Esophagus squamous epithelium (tissue), 5 donors: ENCODE measurements at places on chromosomes 13 and 19. TPM values are rescaled to one million over a fixed set of nuclear protein-coding genes. Genes with fewer than 3 reads are reported as not detected.

Gene RNASEH2A
- 19.2 TPM for total RNA-seq

GRCh38 chr13:67343777-67344176 is 113.6 kb upstream of the PCDH9 start:
- DNase-seq: no peak

Gene HAUS8
- total RNA-seq: 3.3 TPM

DNA sequence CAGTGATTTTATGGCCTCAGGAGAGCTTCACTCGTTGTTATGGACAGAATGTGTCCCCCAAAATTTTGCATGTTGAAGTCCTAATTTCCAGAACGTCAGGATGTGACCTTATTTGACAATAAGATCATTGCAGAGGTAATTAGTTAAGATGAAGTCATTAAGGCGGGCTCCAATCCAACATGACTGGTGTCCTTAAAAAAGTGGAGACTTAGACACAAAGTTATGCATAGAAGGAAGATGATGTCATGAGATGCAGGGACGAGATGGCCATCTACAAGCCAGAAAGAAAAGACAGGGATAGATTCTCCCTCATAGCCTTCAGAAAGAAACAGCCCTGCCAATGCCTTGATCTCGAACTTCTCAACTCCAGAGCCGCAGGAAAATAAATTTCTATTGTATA is 25.8 kb upstream of the SPATA13 start:
- DNase-seq: no peak

GRCh38 chr13:73158851-73159250 is 100.0 kb downstream of the KLF5 start:
- no peak for DNase-seq

GRCh38 chr13:32176696-32177095 is 138.5 kb downstream of the ZAR1L start:
- no peak for DNase-seq

- no peak for DNase-seq
Measured at GRCh38 chr19:32104850-32105235, 240.6 kb upstream of the ZNF507 start.

Gene CIRBP
- 116 TPM for total RNA-seq

- DNase-seq: no peak
Measured at GRCh38 chr19:10667867-10668266, 13.7 kb downstream of the ILF3 start.

Gene ADGRE2
- 4.3 TPM for total RNA-seq

DNA sequence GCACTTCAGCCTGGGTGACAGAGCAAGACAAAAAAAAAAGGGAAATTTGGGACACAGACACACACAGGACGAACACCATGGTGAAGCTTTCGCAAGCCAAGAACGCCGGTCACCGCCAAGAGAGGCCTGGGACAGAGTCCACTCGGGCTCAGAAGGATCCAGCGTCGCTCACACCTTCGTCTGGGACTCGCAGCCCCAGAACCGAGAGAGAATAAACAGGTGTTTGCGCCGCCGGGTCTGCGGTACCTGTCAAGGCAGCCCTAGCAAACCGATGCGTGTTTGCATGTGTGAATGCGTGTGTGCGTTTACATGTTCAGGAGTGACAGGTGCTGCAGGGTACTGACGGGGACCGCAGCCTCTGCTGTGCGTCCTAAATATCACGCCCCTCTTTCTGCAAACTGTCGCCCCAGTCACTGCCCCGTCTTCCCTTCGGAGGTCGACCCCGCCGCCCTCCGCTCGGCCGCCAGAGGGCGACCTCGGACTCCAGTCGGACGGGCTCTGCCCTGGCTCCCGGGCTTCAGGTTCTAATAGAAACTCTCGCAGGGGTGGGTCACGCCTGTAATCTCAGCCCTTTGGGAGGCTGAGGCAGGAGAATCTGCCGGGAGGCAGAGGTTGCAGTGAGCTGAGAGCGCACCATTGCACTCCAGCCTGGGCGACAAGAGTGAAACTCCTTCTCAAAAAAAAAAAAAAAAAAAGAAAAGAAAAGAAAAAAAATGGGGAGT is 11.8 kb upstream of the CSNK1G2 start:
- no peak for DNase-seq

GRCh38 chr19:10565028-10565566 is 713 bp downstream of the KRI1 start:
- no peak for DNase-seq

Gene ICAM4
- not detected for total RNA-seq

DNA sequence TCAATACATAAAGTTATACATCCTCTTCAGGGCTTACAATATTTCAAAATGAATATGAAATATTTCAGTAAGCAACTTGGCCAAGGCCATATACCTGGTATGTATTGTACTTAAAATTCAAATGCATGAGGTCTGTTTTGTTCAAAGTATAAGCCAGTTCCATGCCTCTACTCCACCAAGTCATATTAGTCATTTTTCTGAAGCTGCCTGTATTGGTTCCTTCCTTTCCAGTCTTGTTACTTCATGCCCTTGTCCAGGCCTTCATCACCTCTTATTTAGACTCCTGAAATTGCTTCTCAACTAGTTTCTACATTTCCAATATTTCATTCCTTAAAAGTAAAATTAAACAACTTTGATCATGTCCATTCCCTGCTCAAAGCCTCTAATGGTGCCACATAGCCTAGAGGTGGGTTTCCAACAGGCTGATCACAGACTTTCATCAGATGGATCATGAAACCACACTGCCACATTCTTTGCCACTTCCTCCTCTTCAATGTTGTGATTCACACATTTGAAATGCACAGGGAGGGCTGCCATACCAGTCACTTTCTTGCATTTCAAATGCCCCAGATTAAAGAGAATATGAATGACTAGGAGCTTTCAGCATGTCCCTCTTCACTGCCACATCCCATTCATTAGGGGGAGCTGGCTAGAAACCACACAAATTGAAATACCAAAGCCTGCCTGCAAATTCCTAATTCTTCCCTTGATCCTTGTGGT is 424.1 kb upstream of the DACH1 start:
- no peak for DNase-seq

- DNase-seq: no peak
Measured at GRCh38 chr13:98542568-98543377, 34.1 kb downstream of the STK24 start.

Gene C5AR2
- total RNA-seq: 0.68 TPM

GRCh38 chr13:79541426-79542049 is 60.6 kb downstream of the NDFIP2 start:
- DNase-seq: no peak

DNA sequence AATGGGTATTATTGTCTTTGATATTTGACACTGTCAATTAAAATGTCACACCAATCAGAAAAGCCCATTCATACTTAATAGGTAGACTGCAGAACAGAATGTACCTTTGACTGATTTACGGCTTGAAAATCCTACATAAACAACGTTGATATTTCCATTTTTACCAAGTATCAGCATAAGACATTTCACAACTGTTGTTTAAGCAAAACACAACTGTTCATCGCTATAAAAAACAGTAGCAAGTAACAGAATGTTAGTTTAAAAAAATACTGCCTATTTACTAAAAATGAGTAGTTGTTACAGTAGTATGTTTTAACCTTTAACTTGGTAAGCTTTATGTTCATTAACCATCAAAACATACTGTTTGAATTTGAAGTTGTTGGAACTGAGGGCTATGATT is 1096.6 kb downstream of the PCDH17 start:
- DNase-seq: no peak

DNA sequence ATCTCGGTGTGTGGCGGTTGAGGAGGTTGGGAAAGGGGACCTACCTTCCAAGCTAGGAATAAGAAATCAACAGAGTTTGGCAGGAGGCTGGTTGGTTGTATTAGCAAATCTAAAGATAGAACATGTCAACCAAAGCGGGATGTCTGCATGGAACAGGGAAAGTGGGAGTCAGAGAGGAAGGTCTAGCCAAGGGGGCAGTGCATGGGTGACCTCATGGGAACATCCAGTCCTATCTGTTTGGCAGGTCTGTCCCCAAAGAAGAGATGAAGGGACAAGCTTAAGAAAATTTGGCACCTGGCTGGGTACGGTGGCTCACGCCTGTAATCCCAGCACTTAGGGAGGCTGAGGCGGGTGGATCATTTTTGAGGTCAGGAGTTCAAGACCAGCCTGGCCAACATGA is 118.7 kb upstream of the TSC22D1 start:
- DNase-seq: no peak

DNA sequence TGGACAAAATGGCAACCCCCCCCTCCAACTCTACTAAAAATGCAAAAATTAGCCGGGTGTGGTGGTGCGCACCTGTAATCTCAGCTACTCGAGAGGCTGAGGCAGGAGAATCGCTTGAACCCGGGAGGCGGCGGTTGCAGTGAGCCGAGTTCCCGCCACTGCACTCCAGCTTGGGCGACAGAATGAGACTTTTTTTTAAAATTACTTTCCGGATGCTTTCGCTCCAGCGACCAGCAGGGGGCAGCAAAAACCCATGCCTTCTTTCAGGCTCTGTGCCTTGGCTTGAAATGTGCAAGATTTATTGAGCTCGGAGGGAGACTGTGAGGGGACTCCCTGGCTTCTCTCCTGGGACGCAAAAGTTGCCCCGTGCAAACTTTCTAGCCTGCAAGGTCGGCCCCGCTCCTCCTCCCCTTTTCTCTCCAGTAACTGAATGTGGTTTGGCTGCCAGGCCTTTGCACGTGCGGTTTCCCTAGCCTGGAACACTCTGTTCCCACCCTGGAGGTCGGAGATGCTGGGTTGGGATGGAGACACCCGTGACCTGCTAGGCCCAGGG is 61.4 kb upstream of the NFIC start:
- no peak for DNase-seq

DNA sequence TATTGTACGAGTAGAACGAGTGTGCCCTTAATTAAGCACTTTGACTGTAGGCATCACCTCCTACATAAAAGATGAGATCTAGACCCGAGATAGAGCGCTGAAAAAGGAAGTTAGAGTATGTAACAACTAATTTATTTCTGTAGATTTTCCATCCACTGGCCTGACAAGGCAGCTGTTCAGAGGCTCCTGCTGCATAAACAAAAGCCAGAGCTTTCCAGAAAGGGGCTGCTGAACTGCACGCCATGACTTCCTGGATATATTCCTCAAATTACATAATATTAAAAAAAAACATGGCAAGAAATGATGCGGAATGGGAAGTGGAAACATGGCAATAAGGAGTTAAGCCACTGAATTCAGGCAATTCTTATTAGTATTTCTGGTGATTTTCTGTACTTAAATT is 89.7 kb downstream of the AKAP11 start:
- no peak for DNase-seq

GRCh38 chr13:91045351-91046034 is 302.0 kb upstream of the MIR17HG start:
- no peak for DNase-seq

Gene SHISA7
- total RNA-seq: not detected

Gene ZNF583
- 1.3 TPM for total RNA-seq
